ENCODE measurements at places on chromosomes 11 and 22.

GRCh38 chr22:46330426-46330825 is 5.1 kb upstream of the TRMU start:
- DNase-seq: no peak

GRCh38 chr11:13705710-13706109 is 37.2 kb downstream of the FAR1 start:
- no peak for DNase-seq

- DNase-seq: no peak
Measured at GRCh38 chr11:47137476-47137875, 39.2 kb downstream of the ARFGAP2 start.

GRCh38 chr11:104705490-104706190 is 192.6 kb downstream of the CASP12 start:
- DNase-seq: no peak

DNA sequence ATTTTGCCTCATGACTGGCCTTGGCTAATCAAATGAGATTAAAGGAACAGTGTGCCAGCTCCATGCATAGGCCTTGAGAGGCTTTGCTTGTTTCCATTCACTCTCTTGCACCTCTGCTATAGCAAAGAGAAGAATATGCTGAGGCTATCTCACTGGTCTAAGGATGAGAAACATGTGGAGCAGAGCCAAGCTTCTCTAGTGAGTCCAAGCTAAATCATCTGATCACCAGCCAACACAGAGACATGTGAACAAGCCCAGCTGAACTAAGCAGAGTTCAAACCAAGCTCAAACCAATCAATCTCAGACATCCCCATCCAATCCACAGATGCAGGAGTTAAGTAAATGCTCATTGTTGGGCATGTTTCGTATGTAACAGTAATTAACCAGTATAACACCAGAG is 69.4 kb upstream of the API5 start:
- DNase-seq: no peak

- no peak for DNase-seq
Measured at GRCh38 chr11:7600205-7600775, 73.0 kb downstream of the CYB5R2 start.

DNA sequence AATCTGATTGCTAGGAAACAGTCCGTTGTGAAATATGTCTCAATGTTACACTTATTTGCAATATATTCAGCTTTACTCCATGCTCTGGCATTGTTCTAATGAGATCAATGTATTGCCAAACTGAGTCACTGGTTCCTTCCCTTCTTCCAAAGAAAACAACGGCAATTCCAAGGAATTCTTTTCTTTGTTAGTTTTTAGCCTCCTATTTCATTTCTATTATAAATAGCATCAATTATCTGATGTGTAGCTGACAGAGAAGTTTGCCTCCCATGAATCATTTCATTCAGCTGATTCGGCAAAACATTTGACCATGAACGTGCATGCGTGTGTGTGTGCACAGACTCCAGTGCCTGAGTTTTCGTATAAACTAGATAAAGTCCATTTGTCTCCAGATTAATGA is 346.8 kb downstream of the ETS1 start:
- no peak for DNase-seq

- no peak for DNase-seq
Measured at GRCh38 chr11:42161886-42162285, 702.4 kb upstream of the LRRC4C start.

DNA sequence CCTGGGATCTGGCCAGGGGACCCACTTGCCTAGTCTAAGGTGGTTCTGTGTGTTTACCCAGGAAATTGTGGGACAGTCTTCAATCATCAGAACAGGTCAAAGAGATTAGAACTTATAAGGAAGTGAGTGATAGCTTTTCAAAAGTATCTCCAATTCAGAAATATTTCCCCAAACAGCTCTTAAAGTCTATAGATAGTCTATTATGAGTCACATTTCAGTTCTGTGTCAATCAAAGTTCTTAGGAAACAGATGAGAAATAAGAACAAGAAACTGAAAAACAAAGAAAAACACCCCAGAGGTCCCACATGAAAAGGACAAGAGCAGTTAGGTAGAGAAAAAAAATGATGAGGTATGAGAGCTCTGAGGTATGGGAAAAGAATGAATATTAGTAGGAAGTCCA is 381.4 kb upstream of the MPPED2 start:
- DNase-seq: no peak

GRCh38 chr11:86555866-86556265 is 116.5 kb downstream of the ME3 start:
- DNase-seq: no peak

DNA sequence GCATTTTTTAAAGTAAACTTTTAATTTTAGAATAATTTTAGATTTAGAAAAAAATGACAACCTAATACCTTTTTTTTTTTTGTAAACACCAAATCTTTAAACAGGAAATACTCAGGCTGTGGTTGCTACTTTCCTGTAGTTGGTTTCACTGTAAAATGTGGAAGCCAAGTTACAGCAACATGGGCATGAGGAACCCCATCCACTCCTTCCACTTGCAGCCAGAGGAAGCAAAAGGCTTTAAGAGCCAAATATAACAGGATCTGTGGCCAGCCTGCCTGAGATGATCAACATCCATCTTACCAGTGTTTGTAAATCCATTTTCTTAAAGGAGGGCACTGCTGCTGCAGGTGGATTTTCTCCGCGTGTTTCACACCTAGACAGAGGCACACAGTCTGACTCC is 66.2 kb downstream of the TNRC6B start:
- no peak for DNase-seq

- no peak for DNase-seq
Measured at GRCh38 chr11:64538501-64538951, 52.5 kb upstream of the SLC22A12 start.

- no peak for DNase-seq
Measured at GRCh38 chr22:47151490-47151889, 389.0 kb downstream of the TBC1D22A start.

DNA sequence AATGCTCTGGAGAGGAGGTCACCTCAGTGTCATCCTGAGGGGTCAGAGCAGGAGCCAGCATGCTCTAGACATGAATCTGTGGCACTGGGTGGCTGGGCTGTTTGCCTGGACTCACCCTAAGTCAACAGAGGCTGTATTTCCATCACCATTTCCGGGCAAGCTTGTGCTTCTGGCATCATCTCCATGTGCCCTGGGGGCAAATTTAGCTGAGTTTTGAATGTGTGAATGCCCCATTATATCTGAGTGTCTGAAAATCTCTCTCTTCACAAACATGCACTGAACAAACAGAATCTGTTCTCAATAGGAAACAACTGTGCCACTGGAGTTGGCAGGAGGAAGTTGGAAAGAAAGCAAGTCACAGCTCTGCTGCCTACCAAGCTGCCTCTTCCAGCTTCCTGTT is 356.2 kb downstream of the GRM5 start:
- DNase-seq: no peak

DNA sequence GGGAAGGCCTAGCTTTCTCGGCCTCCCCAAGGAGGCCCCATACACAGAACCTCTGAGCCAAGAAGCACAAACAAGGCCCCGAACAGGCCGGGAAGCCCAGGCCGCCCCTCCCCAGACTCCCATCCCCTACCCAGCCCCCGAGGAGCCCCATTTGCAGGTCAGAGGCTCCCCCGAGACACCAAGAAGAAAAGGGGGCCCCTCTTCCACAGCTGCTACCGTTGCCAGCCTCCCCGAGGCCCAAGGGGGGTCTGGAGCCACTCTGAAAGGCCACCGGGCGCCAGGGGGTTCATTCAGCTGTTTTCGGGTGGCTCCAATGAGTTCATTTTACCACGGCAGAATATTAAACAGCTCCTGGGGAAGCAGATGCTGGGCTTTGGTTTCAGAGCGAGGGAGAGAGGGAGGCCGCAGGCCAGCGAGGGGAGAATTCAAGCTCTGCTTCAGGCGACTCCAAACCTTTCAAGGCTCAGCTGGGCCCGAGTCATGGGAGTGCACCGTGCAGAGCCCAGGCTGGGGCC is 28.5 kb downstream of the MN1 start:
- DNase-seq: no peak

- DNase-seq: no peak
Measured at GRCh38 chr11:66561178-66561974, 7.0 kb downstream of the CTSF start.

- peak; percentile 64 for DNase-seq
Measured at GRCh38 chr22:46369716-46370583, 34.4 kb downstream of the TRMU start.

- no peak for DNase-seq
Measured at GRCh38 chr11:42779555-42779954, 532.2 kb upstream of the API5 start.

GRCh38 chr11:75499423-75500190 is 26.1 kb downstream of the GDPD5 start:
- no peak for DNase-seq

GRCh38 chr11:91966368-91966767 is 258.2 kb upstream of the FAT3 start:
- no peak for DNase-seq

DNA sequence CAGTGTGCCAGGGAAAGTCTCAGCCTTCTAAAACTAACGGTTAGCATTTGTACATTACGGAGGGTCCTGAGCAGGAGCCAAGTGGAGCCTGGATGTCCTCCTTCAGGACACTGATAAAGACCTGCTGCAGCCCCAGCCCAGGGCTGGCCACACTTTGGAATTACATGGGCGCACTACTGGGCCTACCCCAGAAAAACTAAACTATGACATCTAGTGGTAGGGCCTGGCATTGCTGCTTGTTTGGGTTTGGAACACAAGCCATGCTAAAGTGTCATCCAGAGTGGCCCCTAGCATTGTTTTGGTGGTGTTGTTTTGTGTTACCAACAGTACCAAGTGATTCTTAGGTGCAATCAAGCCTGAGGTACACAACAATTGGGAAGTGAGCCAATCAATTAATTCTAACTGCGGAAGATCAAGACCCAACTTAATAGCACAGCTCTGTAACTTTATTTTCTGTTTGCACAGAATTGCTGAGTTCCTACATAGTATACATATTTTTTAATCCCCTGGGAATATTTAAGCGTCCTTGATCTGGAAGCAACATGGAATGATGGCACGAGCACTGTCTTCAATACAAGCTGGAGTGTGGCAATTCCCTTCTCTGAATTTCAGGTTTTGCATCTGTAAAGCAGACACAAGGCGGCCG is 340.7 kb downstream of the LARGE1 start:
- DNase-seq: no peak

DNA sequence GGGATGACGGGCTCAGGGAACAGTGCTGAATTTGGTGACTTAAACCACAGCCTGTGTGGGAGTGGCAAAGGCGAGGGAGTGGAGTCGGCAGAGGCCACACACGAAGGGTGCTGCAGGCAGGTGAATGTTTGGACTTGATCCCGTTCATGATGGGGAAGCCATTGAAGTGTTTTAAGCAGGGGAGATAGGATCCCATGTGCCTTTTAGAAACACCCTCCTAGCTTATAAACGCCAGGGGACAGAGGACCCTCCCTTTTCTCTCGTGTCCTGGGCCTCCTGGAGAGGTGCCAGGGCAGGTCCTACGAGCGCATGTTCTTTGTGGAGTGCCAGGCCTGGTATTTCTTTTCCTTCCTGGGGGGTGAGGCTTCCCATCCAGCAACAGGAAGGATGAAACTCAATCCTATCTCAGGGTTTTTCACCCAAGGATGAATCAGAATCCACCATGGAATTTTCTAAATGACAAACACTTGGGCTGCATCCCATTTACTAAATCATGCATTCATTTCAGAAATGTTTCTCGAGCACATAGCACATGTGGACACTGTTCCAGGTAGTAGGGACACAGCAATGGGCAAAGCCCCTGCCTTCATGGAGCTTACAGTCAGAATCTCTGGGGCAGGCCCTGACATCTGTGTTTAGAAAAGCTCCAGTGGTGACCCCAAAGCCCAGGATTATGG is 59.6 kb downstream of the CHRDL2 start:
- DNase-seq: no peak

DNA sequence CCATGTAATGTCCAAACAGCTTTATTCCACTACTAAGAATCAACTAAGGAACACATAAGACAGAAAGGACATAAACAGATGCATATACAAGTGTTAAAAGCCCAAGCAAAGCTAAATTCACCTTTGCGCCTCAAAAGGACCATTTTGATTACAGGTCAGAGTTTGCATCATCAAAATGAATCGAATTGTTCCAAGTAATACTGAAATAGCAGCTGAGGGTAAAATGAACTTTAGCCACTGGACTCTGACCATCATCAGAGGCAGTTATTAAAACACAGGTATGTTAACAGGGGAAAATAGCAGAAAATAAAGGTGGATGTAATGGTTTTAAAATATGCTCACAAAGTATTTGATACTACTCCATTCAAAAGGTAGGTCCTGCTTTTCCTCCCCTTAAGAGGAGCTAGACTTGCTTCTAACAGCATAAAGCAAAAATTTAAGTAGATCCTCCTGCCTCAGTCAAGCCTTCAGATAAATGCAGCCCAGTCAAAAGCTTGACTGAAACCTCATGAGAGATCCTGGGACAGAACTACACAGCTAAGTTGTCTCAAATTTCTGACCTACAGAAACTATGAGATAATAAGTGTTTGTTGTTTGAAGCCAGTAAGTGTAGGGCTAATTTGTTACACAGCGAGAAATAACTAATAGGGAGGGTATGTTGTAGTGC is 35.4 kb downstream of the RBFOX2 start:
- DNase-seq: no peak

GRCh38 chr11:64021757-64022093 is 14.0 kb upstream of the FLRT1 start:
- no peak for DNase-seq

DNA sequence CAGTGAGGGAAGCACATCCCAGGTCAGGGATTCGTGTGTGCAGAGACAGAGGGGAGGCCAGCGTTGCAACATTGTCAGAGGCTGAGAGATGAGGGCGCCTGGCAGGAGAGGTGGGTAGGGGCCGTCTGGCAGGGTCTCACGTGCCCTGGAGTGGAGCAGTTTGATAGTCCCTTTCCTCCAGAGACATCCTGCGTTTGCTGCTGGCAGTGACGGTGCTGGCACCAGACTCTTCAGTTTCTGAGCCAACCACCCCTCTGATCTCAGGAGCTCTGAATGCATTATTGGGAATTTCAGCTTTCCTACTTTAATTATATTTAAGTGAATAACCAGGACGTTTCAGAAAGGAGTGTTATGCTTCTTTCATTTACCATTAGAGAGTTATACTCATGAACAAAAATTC is 136.5 kb downstream of the WNT7B start:
- DNase-seq: no peak

GRCh38 chr11:125514336-125515101 is 18.5 kb upstream of the FEZ1 start:
- no peak for DNase-seq

GRCh38 chr22:43860126-43860525 is 2.2 kb downstream of the SULT4A1 start:
- DNase-seq: no peak

- DNase-seq: no peak
Measured at GRCh38 chr11:84564867-84565184, 1062.3 kb downstream of the DLG2 start.

GRCh38 chr22:31983911-31984656 is 39.7 kb downstream of the YWHAH start:
- no peak for DNase-seq

GRCh38 chr22:23071230-23072076 is 1.1 kb downstream of the GNAZ start:
- DNase-seq: peak; percentile 31

DNA sequence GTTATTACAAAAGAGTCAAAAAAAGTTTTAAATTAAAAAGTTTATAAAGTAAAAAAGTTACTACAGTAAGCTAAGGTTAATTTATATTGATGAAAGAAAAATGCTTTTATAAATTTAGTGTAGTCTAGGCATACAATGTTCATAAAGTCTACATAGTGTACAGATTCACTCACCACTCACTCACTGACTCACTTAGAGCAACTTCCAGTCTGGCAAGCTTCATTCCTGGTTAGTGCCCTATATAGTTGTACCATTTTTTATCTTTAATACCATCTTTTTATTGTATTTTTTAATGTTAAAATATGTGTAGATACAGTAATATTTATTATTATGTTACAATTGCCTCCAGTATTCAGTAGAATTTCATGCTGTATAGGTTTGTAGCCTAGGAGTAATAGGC is 2.6 kb upstream of the MMP10 start:
- no peak for DNase-seq
